CD4-positive, alpha-beta T cell treated with Interferon gamma for 1 hour (primary cell): ENCODE measurements at places on chromosomes 2 and 18.

DNA sequence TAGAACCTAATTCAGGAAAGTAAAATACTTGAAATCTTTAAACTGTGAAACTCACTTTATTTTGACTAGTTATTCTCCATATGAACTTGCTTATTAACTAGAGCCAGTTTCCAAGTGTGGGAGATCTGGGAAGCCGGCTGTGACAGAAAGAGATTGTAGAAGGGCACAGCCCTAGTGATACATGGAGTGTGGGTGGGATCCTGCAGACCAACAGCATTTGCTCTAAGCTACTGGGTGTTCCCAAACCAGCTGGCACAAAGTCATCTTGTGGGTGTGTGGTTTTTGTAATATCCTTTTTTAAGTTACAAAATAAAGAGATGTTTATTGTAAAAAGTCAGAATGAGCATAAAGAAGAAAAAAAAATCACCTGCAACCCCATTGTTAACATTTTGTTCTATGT is 3.4 kb downstream of the DUSP19 start:
- no peak for DNase-seq

DNA sequence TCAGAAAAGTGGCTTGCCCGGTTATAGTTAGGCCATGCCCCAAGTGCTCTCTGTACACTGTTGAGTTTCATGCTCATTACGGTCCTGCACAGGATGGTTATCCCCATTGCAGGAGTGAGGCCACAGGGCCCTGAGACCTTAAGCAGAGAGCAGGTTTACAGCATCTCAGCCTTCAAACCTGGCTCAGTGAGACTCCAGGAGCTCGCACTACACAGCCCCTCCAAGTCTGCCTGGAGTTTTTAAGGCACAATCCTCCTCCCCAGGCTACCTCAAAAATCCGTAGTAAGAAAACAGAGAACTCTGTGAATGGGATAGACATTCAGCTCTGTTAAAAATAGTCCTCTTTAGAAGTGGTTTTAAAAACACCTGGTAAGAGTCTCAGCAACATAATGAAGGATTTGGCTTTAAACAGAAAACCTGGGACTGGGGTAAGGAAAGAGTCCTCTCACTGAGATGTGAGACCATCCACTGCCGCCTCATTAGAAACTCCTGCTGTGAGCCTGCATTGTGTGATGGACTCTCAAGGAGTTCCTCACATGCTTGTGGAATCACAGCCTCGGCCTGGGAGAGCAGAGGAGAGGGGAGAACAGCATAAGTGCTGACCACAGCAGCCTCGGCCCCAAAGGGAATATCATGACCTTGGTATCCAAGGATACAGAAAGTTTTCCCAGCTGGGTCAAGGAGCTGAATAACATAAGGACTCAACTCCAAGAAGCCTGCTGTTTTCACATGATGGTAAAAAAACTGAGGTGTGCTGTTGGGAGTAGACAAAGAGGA is 214.8 kb downstream of the ATAD2B start:
- no peak for DNase-seq

DNA sequence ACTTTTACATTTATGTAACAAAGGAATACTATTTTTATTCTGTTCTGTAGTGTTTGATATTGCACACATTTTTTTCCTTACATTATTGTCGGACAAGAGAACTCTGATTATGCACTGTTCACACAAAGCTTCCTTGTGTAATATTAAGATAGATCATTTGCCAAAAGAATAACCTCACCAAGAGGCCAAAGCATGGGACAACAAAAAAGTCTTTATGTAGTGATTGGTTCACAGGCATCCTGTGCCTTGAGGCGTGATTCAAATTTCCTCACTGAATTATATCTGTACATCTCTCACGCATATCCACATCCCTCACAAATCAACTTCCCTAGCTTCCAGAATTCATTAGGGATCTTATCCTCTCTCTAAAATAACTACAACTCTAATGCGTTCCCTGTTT is 642.7 kb downstream of the NR4A2 start:
- DNase-seq, result no peak

DNA sequence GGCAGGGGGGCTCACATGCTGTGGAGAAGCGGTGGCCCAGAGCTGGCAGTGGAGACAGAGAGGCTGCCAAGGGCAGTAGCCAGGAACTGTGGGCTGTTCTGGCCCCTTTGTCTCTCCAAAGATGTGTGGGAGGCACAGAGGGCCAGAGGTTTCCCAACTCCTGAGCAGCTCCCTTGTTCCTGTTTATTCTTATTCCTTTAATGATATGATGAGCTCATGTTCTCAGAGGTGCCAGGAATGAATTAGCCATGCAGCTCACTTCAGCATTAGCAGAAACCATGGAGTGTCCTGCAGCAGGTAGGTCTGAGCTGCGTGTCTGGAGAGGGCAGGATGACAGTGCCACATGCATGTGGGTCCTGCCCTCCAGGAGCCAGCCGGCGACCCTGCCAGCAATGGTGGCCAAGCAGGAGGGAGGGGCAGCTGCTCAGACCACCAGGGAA is 77.9 kb upstream of the FZD7 start:
- no peak for DNase-seq

GRCh38 chr2:190927301-190927700 is 46.7 kb downstream of the GLS start:
- DNase-seq, result no peak

- no peak for DNase-seq
Measured at GRCh38 chr2:199455210-199455544, 2.6 kb downstream of the SATB2 start.

DNA sequence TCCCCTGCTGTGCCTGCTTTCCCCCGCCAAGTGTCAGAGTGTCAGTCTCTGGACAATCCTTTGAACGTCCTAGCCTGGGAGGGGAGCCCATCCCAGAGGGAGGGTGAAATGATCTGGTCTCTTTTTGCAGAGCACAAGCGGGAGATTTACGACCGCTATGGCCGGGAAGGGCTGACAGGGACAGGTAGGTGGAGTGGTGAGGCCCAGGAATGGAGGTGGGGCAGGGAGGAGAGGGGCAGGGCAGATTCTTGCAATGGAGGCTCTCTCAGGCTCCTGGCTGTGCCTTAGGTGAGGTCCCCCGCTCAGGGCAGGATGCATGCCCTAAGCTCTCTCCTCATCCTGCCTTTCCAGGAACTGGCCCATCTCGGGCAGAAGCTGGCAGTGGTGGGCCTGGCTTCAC is 2.4 kb downstream of the DNAJB2 start:
- DNase-seq, result no peak

DNA sequence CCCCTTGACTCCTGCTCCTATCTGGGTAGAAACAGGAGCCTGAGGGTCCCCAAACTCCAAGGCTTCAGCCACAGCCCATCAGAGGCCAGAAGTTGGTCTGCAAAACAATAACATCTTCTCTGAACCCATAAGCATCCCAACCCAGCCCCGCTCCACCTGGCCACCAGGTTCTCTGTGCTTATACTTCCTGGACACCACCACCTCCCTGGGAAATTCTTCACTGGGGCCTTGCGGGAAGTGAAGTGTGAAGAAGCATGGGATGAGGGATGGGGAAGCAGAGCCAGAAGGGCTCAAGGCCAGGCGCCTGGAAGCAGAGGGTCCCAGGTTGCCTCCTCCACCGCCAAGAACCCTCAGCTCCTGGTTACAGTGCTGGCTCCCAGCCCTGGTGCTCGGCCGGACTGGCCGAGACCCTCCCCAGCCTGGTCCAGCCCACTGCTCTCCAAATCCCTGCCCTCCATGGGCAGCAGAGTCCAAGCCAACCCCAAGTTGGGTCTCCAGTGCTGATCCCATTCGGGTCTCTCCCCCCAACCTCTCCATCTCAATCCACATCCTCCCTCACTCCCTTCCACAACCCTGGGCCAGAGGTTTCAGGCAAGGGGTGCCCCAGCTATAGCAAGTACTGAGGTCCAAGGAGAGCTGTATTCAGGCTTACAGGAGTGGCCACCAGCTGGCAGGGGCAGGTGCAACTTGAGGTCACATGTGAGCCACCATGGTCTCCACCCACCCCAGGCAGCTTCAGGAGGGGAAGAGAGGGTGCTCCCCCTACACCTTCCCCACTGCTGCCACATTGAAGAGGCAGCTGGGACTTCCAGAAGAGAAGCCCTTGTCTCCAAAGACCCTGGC is 60.7 kb downstream of the TNS1 start:
- no peak for DNase-seq

DNA sequence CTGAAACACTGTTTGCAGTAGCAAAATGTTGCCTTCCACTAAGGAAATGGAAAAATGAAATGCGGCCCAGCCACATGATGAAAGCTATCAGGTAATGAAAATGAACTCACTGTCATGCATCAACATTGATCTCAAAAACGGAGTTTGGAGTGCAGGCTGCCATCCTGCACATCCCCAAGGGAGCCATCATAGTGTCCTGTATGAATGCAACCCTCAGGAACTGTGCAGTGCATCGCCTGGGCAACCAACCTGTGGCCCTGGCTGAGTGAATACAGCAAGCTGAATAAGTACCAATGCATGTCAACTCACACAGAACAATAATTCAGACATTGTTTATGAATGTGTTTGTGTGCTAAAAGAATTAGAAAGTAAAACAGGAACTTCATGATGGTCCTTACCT is 23.1 kb upstream of the TXNDC2 start:
- DNase-seq, result no peak

GRCh38 chr2:191030521-191031154 is 16.7 kb upstream of the STAT1 start:
- DNase-seq, result peak; percentile 40

DNA sequence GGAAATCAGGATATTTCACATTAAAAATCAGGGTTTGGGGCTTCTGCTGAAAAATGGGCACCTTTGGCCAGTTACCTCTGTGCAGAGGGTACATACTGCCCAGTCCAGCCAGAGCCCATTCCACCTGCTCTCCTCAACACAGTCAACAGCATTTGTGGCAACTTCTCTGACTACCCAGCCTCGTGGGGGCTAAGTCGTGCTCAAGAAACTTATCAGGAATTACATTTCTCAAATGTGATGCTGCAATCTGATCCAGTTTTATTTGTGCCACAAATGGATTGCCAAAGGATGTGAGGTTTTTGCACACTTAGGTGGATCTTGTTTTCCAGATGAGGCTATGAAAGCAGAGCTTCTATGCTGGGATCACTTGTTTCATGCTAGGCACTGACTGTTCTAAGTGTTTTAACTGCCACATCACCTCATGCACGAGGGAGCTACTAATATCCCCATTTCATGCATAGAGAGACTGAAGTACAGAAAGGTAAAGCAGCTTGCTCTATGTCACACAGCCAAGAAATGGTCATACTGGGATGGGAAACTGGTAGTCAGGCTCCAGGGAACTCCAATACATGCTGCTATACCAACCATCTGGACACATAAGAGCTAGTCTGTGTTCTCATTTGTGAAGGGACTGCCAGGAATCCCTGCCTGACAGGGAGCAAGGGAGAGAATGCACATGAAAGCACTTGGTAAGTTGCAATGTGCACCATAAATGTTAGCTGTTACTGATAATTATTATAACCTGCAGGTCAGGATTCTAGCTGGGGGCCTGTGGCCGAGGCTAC is 89.0 kb upstream of the HK2 start:
- DNase-seq, result no peak

DNA sequence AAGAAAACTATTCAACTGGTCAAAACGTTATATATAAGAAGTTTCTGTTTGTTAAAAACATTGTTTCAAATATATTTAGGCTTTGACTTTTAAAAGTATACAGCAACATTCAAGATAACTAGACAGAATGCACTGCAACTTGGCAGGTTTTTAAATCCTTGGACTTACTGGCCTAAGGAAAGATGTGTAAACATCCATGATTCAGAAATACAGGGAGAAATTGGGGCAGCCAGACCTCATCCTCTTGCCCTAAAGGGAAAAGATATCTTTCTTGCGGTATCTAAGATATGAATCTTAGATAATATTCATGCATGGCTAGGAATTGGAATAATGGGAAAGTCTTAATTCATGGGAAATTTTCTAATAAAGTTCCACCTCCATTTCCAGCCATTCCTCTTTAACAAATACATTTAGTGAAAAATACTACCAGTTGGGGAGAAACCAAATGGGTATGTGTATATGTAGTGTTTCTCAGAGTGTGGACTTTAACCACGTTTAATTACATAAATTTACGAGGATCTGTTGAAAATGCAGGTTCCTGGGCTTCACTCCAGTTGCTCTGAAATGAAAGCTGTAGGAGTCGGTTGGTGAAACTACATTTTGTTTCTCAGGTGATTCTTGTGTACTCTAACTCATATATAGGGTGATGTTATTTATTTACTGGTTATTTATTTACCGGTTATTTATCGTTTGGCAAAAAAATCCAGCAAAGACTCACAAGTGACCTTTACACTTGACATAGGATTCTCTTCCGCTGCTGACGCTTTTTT is 587 bp upstream of the TANK start:
- DNase-seq, result no peak

DNA sequence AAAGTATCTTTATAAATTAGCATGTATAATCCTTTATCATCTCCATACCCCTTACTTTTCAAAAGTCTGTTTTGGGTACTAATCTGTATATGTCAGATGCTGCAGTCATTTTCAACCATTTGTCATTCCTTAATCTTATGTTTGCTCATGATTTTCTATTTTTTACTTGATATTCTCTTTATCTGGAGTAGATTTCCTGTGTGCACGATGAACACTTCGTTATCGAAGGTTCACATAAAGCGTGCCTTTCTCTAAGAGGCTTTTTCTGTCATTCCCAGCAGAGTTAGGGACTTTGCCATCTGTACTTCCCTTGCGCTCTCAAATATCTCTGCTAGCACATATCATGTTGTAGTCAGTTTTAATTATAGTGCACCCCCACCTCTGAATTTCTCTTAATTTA is 123.2 kb downstream of the BIRC6 start:
- no peak for DNase-seq

DNA sequence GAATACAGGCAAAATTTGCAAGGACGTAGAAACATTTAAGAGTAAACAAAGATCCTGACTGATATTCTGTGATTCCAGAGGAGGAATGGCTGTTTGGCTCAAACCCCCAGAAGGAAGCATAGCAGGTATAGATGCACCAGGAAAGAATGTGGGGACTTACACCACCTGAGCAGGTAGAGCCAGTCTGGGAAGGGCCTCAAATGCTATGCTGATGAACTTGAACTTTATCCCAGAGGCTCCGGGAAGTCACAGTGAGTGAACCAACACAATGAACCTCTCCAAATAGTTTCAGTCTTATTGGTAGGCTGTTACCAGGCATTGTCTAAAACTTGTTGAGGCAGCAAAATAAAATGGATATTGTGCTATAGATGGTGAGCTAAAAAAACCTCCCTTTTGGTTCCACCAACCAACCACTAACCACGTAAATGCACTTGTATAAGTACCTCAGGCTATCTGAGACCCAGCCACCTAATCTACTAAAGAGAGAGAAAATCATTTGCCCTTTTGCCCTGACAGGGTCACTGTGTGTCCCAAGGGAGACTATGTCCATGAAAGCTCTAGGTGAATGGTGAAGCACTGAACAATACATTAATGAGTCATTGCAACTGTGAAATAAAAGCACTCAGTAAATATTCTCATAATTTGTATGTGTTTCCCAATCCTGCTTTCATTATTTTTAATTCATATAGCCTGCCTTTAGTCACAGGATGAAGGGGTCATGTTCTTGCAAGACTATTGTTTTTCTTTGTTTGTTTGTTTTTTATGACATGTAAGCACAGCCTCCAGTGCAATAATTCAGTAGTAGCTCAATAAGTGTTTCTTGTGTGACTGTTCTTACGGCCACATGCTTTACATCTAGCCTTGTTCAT is 911.6 kb downstream of the EPHA4 start:
- no peak for DNase-seq
